ENCODE measurements at places on chromosomes 11 and 22.

DNA sequence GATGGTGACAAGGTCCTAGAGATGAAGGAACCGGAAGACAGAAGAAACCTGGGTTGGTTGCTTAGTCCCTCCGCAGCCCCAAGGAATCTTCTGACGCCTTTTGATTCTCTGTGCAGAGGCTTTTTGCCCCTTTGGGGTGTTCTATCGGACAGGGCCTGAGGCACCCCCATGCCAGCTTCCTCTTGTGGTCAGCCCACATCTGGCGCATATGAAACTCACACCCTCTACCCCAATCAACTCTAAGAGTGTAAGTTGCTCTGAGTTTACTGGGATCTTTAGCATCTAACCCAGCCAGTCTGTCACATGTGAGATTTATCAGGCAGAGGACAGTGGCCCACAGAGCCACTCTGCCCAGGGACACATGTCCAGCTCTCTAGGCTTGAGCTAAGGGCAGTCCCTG, 17.4 kb downstream of the RASD2 start:
- peak; percentile 10 for DNase-seq

DNA sequence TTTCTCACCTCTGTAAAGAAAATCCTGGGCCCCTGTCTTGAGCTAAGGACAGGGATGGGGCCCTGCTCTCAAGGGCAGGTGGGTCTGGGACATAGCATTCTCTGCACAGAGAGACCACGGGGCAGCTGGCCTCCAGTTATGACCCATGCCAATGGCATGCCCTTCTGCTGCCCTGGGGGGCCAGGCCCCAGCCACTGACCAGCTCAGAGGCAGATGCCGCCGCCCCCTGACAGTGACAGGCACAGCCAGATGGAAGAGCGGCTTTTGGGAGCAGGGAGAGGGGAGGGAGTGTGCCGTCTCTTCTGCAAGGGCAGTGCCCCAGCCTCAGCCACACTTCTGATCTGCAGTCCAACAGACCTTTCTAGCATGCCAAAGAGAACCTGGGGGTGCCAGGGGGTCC, 114.8 kb upstream of the NAV2 start:
- no peak for DNase-seq

DNA sequence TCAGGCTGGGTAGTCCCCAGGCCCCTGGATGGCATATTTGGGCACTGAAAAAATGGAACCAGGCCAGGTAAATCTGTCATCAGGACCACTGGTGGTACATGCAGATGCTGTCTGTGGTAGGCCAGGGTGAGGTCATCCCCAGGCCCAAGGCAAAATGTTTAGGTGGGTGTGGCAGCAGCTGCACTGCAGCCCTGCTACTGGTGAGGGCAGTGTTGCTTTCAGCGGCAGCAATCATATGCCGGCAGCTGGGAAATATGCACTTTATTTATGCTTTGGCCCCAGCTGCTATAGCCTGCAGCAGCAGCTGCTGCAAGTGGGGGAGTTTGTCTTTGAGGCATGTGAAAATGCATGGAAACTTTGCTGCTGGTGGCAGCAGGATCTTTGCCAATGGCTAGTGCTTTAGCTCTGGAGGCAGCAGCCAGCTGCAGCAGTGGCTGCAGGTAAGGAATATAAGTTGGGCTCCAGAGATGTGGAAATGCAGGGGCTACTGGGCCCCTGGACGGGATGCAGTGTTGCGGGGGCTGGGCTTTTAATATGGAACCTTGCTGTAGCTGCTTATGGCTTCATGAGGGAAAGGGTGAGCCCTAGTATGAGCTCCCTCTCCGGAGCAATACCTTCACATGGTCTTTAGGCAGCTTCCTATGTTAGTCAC, 365.7 kb upstream of the CADM1 start:
- peak; percentile 27 for DNase-seq

GRCh38 chr11:113473983-113474361, 1.2 kb downstream of the DRD2 start:
- DNase-seq = no peak

GRCh38 chr11:82577246-82577645, 156.4 kb downstream of the FAM181B start:
- DNase-seq = no peak

DNA sequence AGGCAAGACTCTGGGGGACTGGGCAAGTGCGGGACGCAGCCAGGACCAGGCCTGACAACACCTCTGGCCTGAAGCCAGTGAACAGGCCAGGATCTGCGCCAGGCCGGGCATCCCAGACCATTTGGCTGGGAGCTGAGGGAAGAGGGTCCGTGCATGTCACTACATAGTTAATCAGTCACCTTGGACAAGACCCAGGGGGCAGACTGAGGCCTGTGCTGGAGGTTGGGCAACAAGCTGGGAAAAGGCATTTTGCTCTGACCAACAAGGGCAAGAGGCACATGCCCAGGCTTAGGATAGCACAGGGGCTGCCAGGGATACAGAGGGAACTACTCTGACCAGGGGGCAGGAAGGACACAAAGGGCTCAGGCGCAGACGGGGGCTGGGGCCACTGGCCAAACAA, 7.0 kb upstream of the CHADL start:
- DNase-seq = no peak

- peak; percentile 93 for DNase-seq
These were observed 19.1 kb upstream of the OOSP1 start for GRCh38 chr11:59918987-59919589.

GRCh38 chr11:74849525-74850391, 99.1 kb downstream of the XRRA1 start:
- no peak for DNase-seq

DNA sequence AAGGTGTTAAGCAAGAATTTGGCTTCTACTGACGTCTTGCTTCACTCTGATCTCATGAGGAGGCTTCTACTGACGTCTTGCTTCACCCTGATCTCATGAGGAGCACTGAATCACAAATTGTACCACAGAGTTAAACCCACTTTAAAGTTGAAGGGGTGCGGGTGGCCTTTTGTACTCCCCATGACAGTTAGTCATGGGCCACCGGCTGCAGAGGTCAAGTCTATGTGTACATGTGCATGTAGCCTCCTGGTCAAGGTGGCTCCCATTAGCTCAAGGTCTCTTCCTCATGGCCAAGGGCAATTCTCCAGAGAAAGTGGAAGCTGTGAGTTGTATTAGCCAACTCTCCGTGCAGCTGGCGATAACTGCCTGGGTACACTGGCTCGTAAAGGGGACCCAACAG, 23.1 kb upstream of the FZD4 start:
- no peak for DNase-seq

GRCh38 chr11:115042002-115042401, 363.7 kb downstream of the NXPE2 start:
- DNase-seq = no peak

DNA sequence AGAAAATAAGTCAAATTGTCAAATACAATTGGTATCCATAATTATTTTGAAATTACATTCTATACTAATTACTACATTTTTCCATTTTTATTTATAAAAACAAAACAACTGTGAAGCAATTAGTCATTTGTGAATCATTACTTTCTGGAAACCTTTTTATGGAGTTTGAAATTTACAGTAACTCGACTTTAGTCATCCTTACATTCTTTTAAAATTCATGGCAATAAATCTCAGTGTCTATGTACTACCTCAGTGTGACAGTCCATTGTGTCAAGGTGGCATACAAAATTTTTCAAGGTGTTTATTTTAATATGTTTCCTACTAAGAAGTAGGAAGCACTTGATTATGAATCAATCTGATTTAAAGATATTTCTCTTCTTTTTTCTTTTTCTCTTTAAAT, 1949.4 kb upstream of the RAG2 start:
- DNase-seq = no peak

DNA sequence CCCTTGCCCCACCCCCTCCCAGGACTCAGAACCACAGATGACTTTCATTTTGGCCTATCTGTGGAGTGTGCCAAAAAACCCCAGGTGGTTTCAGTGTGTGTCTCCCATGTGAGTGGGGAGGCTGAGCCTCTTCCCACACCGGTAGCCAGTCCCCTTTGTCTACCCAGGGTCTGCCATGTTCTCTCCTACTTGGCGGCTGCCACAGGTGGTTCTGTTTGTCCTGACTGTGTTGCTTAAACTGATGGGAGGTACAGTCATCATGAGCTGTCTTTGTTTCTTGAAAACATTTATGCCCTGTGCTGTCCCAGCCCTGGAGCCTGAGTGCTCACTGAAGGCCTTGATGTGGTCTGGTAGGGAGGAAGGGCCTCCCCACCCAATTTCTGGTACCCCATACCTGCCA, 39.7 kb upstream of the SUSD2 start:
- no peak for DNase-seq

DNA sequence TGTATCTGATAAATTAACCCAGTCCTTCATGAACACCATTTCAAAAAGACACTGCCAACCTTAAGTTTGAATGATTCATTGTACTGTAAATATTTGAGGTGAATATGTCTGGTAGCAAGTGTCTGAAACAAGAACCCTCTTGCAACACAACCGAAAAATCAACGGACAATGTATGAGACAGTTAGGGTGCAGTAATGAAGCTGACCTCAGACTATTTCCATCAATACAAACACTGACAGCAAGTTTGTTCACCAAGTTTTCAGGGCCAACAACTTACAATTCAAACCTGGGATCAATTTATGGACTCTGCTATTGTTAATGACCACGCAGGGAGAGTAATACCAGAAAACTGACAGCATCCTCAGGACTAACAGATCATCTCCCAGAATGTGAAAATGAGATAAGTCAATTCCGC, 126.3 kb downstream of the CADM1 start:
- DNase-seq = no peak

- DNase-seq = no peak
These were observed 31.0 kb upstream of the AMOTL1 start for GRCh38 chr11:94737171-94737611.

DNA sequence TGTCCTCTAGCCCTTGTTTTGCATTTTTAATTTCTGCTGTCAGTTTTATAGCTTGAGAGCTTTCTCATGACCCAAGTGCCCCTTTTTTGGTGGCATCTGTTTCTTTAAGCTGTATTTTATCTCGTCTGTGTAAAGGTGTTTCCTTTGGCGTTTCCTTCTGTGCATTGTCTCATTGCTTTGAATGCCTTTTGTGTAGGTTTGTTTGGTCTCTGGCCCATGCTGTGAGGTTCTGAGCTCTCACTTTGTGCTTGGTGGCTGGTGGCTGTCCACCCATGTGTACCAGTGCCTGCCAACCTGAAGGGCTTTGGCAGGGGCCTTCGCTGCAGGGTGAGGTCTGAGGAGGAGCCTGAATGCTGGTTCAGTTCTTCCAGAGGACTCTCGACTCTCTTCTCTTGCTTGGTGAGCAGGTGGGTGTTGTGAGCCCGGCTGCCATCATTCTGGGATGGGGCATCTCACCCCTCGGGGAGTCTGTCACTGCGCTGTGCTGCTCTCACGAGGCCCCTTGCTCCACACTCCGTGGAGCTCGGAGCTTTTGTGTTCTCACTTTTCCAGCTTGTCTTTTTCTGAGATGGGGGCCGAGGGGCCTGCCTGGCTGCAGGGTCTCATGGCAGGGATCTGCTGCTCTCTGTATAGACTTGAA, 14.9 kb downstream of the AP2A2 start:
- DNase-seq = no peak

GRCh38 chr22:36303874-36304273, 50.9 kb downstream of the APOL1 start:
- no peak for DNase-seq

DNA sequence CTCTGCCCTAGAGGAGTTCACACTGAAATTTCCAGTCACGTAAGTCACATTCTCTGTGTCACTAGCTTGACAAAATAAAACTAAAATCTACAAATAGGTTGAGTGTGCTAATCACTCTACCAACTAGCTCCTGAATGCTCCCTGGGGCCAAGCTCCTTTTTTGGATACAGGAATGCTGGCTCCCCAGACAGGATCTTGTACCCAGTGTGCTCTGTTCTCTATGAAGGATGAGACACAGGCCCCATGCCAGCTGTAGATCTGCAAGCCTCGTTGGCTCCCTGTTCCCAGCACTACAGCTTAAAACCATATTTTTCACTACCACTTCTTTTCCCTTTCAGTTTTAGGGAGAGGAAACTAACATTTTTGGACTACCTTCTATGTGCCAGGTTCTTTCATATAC, 3.7 kb upstream of the IPO7 start:
- no peak for DNase-seq

DNA sequence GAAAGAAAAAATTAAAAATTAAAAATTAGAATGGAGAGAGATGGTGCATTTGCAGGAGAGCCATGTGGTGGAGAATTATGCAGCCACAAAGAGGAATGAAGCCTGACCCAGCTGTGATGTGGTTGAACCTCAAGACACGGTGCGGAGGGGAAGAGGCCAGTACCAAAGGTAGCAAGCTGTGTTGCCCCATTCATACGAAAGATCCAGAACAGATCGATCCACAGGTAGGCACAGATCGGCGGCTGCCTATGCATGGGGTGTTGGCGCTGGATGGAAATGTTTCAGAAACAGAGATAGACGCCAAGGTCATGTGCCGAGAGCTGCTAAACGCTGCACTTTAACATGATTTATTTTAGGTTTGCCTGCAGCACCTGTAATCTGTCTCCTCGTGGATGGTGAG, 992.3 kb downstream of the BRD1 start:
- no peak for DNase-seq

- no peak for DNase-seq
These were observed 145.1 kb downstream of the SWAP70 start for GRCh38 chr11:9808943-9809342.

- DNase-seq = no peak
These were observed 51.9 kb upstream of the CDON start for GRCh38 chr11:126114486-126115126.

GRCh38 chr11:93082900-93083299, 113.4 kb downstream of the MTNR1B start:
- DNase-seq = no peak

- DNase-seq = no peak
These were observed 35.0 kb upstream of the HIPK3 start for GRCh38 chr11:33222052-33222750.

GRCh38 chr11:20110908-20111669, 49.2 kb downstream of the DBX1 start:
- DNase-seq = peak; percentile 80

- peak; percentile 96 for DNase-seq
These were observed 2.8 kb downstream of the OR52A1 start for GRCh38 chr11:5151713-5152153.

DNA sequence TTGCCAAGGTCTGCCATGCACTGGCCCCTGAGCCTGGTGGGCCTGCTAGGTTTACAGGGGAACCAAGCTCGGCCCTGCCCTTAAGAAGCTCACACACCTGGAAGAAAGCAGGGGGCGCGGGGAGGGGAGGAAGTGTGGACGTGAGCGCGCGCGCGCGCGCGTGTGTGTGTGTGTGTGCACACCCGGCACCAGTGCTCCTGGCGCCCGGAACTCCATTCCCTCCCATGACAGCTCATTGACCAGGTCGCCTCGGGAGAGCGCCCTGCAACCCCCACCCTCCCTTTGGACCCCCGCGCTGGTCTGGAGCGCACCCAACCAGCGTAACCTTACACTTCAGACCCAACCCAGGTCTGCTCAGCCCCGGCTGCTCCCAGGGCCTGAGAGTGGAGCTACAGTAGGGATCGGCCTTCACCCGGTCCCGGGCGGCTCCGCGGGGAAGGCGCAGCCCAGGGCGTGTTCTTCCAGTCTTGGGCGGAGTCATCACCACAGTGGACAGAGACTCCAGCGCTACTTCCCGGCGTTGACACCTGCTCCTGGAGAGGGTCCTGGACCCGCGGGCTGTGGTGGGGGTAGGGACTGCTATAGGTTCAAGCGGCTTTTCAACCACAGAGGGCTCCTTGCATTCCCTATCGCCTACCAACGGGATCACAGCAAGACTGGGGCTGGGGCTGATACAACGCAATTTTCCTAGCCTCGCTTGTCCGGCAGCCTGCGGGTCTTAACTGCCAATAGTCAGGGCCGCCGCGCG, 1.5 kb downstream of the GALNT18 start:
- DNase-seq = no peak

GRCh38 chr11:80338231-80338630, 897.4 kb upstream of the TENM4 start:
- DNase-seq = no peak

- DNase-seq = no peak
These were observed 113.8 kb downstream of the CADM1 start for GRCh38 chr11:115390441-115390840.
